ENCODE measurements at places on chromosomes 6 and 20. TPM values are rescaled to one million over a fixed set of nuclear protein-coding genes. Genes with fewer than 3 reads are reported as not detected.

DNA sequence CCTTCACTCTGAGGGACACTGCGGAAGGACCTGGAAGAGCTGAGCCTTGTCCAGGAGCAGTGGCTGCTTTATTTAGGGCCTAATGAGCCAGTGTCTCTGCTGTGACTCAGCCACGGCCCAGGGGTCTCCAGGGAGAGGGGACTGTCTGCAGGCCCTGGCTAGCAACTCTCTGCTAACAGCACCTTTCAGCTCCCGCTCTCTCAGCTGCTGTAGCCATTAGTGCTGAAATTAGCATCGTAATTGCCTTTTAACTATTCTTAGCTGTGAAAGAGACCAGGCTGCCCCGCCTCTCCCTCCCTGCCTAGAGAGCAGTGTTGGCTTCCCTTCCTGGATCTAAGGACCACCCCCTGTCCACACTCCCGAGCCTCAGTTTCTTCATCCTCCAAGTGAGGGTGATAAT lies 53.1 kb upstream of the SLC32A1 start:
- no peak for DNase-seq

- no peak for DNase-seq
Measured at GRCh38 chr6:108383981-108384380, 89.1 kb downstream of the AFG1L start.

Gene HTR1E
- total RNA-seq = not detected

- DNase-seq = no peak
Measured at GRCh38 chr6:4358414-4359107, 223.2 kb upstream of the ECI2 start.

Gene GGTLC1
- not detected for total RNA-seq

- no peak for DNase-seq
Measured at GRCh38 chr6:138931660-138932059, 56.4 kb downstream of the REPS1 start.

Gene TCP11
- total RNA-seq = not detected

DNA sequence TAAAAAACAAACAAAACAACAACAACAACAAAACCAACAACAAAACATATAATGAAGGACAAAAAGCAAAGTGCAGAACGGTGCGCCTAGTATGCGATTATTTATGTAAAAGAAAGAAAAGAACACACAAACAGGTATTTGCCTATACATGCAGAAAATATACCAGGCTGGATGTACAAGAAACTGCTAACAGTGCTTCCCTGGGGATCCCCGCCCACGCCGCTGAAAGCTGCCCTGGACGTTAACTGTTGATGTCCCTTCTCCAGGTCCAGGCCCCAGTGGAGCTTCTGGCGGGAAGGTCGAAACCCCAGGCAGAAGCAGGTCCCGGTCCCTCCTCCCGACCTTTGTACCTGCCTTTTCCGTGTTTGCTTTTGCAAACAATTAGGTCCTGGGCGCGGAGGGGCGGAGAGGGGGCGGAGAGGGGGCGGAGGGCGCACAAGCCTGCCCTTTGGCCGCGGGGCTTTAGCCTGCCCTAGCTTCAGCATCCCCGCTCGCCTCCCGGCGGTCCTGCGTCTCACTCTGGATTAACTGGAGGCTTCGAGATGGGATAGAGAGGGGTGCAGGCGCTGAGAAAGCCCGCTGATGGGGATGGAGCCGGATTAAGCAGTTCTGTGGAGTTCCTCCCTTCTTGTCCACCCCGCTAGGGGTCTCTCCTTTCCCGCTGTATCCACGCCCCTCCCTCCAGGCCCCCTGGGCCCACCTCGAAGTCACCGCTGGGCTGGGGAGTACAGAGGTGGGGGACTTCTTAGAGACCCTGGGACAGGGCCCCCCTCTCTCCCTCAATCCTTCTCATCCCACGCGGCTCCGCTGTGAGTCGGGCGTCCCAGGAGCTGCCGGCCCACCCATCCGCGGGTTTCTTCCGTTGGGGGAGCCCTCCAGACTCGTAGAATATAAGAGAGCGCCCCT lies 8.2 kb upstream of the AHCY start:
- DNase-seq = no peak

GRCh38 chr6:43739642-43740091 lies 30.3 kb upstream of the VEGFA start:
- no peak for DNase-seq

DNA sequence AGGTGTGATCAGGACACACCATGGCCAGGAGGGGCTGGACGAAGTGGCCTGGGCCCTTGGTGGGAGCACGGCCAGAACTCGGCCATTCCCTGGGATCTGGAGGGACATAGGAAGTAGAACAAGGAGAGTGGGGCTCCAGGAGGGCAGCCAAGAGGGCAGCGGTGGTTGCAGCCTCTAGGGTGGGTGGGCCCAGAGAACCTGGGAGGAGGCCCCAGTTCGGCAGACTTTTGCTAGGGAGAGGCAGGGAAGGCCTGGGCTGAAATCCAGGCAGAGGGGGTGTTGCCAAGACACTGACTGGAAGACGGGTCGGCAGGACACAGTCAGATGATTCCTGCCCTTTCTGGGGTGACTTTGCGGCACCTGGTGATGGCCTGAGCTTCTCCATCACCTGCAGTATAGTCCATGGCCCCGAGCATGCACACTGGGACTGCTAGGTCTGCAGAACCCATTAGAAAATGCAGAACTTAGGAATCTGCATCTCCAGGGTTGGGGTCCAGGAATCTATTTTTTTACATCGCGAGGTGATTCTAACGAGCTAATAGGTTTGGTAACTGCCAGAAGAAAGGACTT lies 224.8 kb downstream of the SYNDIG1 start:
- no peak for DNase-seq

GRCh38 chr6:144549837-144550747 lies 265.0 kb downstream of the UTRN start:
- DNase-seq = no peak

Gene TMEM151B
- not detected for total RNA-seq

- DNase-seq = peak; percentile 37
Measured at GRCh38 chr20:33947709-33948295, 45.9 kb upstream of the RALY start.

DNA sequence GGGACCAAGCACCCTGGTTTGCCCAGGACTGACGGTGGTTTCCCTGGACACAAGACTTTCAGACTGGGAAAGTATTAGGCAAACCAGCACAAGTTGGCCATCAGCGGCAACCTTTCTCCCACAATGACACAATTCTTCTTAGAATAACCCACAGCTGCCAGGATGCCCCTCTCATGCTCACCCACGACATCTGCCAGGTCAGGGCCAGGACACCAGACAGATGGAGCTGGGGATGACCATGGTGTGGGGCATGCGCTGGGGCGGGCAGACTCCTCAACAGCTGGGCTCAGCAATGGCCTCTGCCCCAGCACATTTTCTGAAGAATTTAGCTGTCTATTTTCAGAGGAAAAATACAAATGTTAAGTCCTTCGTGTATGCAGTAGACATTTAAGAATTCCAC lies 226.4 kb downstream of the FNDC1 start:
- DNase-seq = no peak

GRCh38 chr6:71083308-71083820 lies 126.5 kb upstream of the B3GAT2 start:
- DNase-seq = no peak

Gene VPS52
- 74.3 TPM for total RNA-seq

Data from naive thymus-derived CD4-positive, alpha-beta T cell (primary cell).